ENCODE measurements at places on chromosomes 5 and 9. TPM values are rescaled to one million over a fixed set of nuclear protein-coding genes. Genes with fewer than 3 reads are reported as not detected.

The SV2C gene
- polyA plus RNA-seq, result 3.0 TPM

- no peak for DNase-seq
- H3K36me3 ChIP-seq, result no peaks in the 10 kb centered on the region
- H3K27ac ChIP-seq, result no peak overlapping the region
- no peaks in the 10 kb centered on the region for H3K4me1 ChIP-seq
- H3K27me3 ChIP-seq, result peaks cover 7% of the 10 kb centered on the region
- H3K4me3 ChIP-seq, result no peak overlapping the region
Observed at GRCh38 chr5:72035831-72036230, 71.4 kb upstream of the MAP1B start.

The SPATA31A3 gene
- polyA plus RNA-seq, result not detected

- DNase-seq, result no peak
- H3K36me3 ChIP-seq, result no peaks in the 10 kb centered on the region
- no peak overlapping the region for H3K27ac ChIP-seq
- H3K4me3 ChIP-seq, result no peak overlapping the region
- no peaks in the 10 kb centered on the region for H3K4me1 ChIP-seq
Observed at GRCh38 chr5:125331987-125332598, 585.7 kb upstream of the ZNF608 start.

The IL3 gene
- not detected for polyA plus RNA-seq

GRCh38 chr5:83662558-83662957 is 58.1 kb downstream of the HAPLN1 start:
- no peaks in the 10 kb centered on the region for H3K27me3 ChIP-seq
- no peaks in the 10 kb centered on the region for H3K4me1 ChIP-seq
- no peaks in the 10 kb centered on the region for H3K36me3 ChIP-seq
- DNase-seq, result no peak
